ENCODE measurements at places on chromosomes 5 and 9.

GRCh38 chr5:93343570-93343969 lies 237.4 kb downstream of the NR2F1-AS1 start:
- no peak for DNase-seq

- no peak for DNase-seq
These were observed 224.5 kb downstream of the DOCK8 start for GRCh38 chr9:438961-439768.

DNA sequence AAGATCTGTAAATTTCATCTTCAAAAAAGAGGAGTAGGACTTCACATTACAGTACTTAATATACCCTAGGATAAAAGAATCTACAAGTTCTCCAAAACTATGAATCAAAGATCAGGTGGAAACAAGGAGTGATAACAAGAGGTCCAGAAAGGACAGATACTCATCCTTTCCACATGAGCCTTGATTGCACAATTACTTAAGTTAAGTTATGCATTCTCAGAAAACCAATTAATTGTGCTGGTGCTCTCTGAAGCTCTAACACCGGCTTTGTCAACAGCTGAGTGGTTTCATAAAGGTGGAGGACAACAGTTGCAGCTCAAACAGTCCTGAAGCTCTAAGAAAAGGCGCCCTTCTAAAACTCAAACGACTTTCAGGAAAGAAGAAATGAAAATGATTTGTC lies 251.9 kb downstream of the BNC2 start:
- DNase-seq = no peak

DNA sequence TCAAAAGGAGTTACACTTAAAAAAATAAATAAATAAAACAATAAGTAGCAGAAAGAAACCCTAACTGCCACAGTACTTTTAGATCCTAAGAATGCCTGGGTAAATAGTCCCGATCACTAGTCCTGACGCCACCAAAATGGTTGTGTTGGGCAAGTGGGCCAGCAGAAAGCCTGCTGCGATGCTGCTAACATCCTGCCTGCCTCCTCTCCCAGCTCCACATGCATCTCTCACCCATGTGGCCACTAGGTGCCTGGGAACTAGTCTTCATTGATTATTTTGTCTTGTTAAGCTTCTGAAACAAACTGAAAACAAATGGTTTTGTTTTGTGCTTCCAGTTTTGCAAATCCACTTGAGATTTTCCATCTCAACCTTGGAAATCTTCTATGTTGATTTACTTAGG lies 54.4 kb upstream of the TRAF1 start:
- peak; percentile 12 for DNase-seq

DNA sequence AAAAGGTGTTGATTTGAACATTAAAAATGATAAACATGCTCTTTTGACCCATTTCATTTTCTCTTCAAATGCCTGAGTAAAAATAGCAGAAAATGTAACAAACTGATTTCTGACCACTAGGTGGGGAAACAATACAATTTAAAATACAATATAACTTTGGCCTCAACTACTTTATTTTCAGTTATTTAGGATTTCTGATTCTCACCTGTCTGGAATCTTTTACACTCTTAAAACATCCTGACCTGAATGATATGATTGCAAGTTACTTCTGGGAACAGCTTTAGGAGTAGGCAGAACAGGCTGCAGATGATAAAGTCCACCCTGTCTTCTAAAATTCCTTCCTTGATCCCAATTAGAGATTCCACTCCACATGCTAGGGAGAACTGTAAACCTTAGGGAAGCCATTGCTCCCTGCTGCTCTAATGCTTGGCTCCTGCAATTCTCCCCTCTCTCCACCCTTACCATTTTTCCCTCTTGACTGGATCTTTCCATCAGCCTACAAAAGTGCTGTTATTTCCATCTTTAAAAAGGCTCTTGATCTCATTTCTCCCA lies 70.3 kb downstream of the FYB1 start:
- DNase-seq = no peak

DNA sequence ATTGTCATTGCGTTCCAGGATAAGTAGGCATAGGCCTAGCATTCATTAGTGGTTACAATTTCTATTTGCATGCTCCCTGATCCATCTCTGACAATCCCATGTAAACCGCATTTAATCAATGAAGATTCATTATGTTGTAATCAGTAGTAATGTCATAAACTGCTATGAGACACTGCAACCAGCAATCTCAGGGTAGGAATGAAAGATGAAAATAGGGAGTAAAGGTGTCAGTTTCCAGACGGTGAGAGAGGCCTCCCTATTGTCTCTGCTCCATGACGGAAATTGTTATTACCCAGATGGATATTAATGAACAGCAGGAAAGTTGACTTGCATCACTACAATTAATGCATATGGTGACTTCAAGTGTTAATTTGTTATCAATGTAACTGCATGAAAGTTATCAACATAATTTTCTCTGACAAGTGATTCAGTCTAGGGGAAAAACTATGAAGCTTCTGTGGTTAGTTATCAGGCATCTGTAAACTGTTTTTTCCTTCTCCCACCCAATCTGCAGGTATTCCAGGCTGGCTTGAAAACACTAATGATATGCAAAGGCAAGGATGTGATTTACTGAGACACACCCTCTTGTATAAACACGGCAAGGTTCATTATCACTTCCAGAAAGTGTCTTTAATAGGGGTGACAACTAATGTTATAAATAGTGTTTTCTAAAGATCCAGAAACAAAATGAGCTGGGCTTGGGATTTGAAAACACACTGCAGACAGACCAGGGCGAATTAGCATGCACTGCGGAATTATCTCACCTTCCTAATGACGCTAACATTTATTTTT lies 73.5 kb downstream of the ZNF622 start:
- no peak for DNase-seq

- DNase-seq = peak; percentile 42
These were observed 115.2 kb downstream of the PRDM6 start for GRCh38 chr5:123204251-123204650.

GRCh38 chr5:54772684-54773083 lies 212.7 kb downstream of the ESM1 start:
- no peak for DNase-seq

- no peak for DNase-seq
These were observed 4.6 kb downstream of the SMARCA2 start for GRCh38 chr9:2019723-2020122.

- peak; percentile 15 for DNase-seq
These were observed 116.1 kb downstream of the KDM4C start for GRCh38 chr9:6873857-6874256.

DNA sequence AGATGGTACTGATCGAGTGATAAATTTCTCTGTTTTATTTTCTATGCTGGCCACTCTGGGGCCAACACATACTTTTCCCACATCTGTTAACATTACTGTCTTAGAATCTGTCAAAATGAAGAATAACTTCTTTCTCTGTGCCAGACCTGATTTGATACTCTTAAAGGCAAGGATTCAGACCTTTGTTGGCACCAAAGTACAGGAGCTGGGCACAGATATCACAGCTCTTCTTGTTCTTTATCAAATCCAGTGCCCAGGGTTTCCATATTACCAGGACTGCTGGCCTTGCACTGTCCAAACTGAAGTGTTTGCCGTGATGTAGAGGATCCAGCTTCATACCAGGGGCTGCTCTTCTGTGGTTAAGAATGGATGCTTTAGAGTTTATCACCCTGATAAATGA lies 20.9 kb downstream of the ZNF474 start:
- DNase-seq = no peak

DNA sequence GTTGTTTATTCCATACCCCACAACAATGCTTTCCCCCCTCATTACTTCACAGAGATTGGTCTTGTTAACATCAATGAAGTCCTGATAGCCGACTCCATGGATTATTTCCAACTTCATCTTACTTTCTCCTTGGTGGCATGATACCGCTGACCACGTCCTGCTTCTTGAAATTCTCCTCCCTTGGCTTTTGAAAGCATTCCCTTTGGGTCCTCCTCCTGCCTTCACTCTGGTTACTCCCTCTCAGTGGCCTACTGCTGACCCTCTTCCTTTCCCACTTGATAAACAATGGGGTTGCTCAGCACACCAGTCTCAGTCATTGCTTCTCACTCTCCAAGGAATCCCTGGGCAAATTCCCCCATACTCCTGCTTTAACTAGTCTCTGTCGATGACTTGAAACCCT lies 283.9 kb downstream of the SEC61B start:
- no peak for DNase-seq

- DNase-seq = no peak
These were observed 7.3 kb upstream of the ANGPTL2 start for GRCh38 chr9:127129718-127130085.

DNA sequence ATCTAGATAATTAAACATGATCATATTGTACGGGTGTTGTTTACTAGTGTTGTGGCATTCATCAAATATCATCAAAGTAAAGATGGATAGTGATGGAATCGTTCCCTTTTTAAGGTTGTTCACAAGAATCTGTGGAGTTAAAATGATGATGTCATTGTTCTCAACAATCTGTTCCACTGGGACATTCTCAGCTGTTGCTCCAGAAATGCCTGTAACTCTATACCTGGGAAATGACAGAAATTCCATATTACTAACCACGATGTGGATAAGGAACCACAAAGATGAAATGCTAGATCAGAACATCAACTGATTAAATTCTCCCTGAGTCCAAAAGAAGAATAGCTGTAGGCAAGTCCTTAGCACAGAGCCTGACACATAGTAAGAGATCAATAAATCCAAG lies 38.0 kb downstream of the RIGI start:
- DNase-seq = peak; percentile 46

GRCh38 chr9:126113176-126113575 lies 213.5 kb upstream of the MVB12B start:
- DNase-seq = no peak

- no peak for DNase-seq
These were observed 146.7 kb downstream of the CARTPT start for GRCh38 chr5:71865665-71866320.

DNA sequence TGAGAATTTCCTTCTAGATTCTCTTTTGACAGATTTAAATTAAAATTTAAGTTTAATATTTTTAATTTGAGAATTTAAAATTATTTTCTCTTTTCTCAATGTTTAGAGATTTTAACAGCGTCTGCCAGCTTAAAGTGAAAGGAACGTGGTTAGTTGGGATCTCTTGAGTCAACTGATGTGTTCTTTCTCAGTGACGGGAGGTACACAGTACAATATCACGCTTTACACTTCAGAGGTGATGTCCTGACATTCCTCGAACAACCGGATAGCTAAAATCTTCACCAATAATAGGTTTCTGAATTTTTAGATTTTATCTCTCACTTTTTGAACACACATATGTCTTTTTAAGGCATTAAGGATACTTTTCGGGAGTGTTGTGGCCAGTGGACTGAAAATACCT lies 81.1 kb downstream of the FAM174A start:
- no peak for DNase-seq

- peak; percentile 67 for DNase-seq
These were observed 161.9 kb upstream of the RAI14 start for GRCh38 chr5:34494111-34494755.

- no peak for DNase-seq
These were observed 10.3 kb downstream of the TOR1A start for GRCh38 chr9:129813661-129814060.

- no peak for DNase-seq
These were observed 142.9 kb downstream of the LPAR1 start for GRCh38 chr9:110895147-110895905.

- no peak for DNase-seq
These were observed 33.7 kb downstream of the LHX2 start for GRCh38 chr9:124045076-124045829.

- DNase-seq = no peak
These were observed 249.6 kb downstream of the PDZD2 start for GRCh38 chr5:31888564-31888963.

- peak; percentile 56 for DNase-seq
These were observed 626.5 kb upstream of the ZNF608 start for GRCh38 chr5:125372694-125373631.

- DNase-seq = no peak
These were observed 70.4 kb upstream of the FBXW11 start for GRCh38 chr5:172076761-172077244.

- no peak for DNase-seq
These were observed 513.7 kb upstream of the WWC1 start for GRCh38 chr5:167777746-167778145.

GRCh38 chr9:34086864-34087263 lies 38.2 kb upstream of the UBAP2 start:
- DNase-seq = no peak

GRCh38 chr9:129451089-129451656 lies 169.7 kb downstream of the C9orf50 start:
- no peak for DNase-seq

GRCh38 chr9:138063033-138063432 lies 185.5 kb downstream of the CACNA1B start:
- no peak for DNase-seq

- no peak for DNase-seq
These were observed 30.8 kb downstream of the ARHGAP26 start for GRCh38 chr5:142800776-142801494.

DNA sequence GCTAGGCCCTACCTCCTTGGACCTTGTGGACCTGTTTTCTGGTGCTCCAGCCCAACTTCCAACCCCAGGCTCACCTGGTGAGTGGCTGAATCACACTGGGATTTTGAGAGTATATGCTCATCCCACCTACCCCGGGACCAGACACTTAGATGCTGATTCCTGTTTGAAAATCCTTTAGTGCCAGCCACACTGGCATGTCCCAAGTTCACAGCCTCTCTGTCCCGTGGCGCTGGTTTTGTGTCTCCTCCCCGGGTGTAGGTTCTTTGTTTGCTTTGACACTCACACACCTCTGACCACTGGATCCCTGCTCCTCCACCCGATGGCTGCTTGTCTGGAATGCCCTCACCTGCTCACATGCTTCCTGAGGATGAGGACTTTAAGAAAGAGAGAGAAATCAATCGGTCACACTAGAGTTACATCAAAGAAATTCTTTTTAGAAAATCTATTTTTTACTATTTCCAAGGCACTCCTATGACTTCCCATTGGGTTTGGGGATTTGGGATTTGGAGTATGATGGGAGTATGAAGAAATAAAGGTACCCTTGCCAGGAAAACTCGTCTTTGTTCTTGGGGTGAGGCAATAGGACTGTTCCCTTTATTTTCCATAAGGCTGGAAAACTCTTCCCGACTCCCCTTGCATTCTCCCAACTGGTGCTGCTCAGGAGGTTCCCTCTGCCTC lies 7.3 kb upstream of the SLC25A48 start:
- no peak for DNase-seq

GRCh38 chr5:153959134-153959957 lies 79.4 kb downstream of the FAM114A2 start:
- DNase-seq = peak; percentile 42

GRCh38 chr5:168314735-168315411 lies 23.4 kb downstream of the WWC1 start:
- peak; percentile 99 for DNase-seq

DNA sequence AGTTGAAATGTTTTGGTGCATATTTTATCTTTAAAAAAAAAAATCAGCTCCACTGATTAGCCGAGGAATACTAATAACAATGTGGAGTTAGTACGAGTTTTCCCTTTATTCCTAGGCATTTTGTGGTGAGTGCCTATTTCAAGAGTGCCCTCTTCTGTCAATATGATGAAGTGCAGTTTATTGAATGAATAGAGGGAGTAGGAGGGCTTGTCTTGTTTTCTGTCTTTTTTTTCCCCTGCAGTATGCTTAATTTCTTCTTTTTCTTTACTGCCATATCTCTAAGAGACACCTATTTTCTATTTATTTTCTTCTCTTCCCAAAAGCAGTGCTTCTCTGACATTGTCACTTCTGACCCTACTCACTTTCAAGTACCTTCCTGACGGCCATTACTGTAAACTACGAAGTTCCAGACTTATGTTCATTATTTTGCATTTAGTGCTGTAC lies 169.6 kb upstream of the PITX1 start:
- peak; percentile 53 for DNase-seq

GRCh38 chr9:137176302-137177182 lies 4.7 kb upstream of the TMEM210 start:
- peak; percentile 49 for DNase-seq

- peak; percentile 1 for DNase-seq
These were observed 179.4 kb upstream of the SPEF2 start for GRCh38 chr5:35438288-35438687.

All from HT1080 (cell line).